ENCODE measurements at places on chromosomes 6 and 20. TPM values are rescaled to one million over a fixed set of nuclear protein-coding genes. Genes with fewer than 3 reads are reported as not detected.

- no peak overlapping the region for H3K4me3 ChIP-seq
- H3K4me1 ChIP-seq = peaks cover 40% of the 10 kb centered on the region
- H3K27ac ChIP-seq = no peak overlapping the region
- H3K27me3 ChIP-seq = no peaks in the 10 kb centered on the region
- no peak for DNase-seq
Measured at GRCh38 chr6:11204005-11204399, 28.5 kb downstream of the NEDD9 start.

GRCh38 chr6:124961777-124962638, at the start of gene RNF217:
TSS of gene RNF217 (plus strand) at chr6:124962437. CDS start at chr6:124962545, 108 bp downstream.
- H3K27me3 ChIP-seq = peaks cover 23% of the 10 kb centered on the region
- peak within 1 kb of the TSS; percentile 93 for H3K27ac ChIP-seq
- peak; percentile 71 for DNase-seq
- H3K4me1 ChIP-seq = peaks cover 49% of the 10 kb centered on the region
- peaks cover 12% of the 10 kb centered on the region for H3K36me3 ChIP-seq

DNA sequence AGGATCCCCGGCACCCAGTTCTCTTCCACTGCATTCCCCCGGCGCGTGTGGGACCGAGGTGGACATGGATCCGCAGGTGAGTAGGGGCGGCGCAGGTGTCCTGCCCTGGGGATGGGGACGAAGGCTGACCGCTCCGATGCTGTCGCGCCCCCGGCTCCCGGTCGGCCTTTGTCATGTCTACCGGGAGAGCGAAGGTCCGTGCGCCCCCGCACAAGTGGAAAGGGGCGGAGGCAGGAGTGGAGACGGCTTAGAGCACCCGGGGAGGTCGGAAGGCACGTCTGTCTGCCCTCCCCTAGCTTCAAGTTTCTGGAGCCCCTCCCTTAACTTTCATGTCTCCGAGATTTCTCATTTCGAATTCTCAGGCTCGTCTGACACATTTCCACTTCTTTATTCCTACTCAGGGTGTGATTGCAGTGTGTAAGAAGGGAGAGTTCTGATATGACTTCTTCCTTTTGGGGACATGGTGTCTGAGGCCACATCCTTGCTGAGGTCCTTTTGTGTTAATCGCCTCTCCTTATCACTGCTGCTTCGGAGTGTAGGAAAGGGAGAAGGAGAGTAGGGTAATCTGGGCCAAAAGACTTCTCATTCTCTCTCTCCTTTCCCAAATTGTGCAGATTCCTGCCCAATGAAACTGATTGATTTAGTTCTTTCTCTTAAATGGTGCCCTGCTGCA, 435 bp downstream of the KIFC1 start:
- H3K27me3 ChIP-seq = peaks cover 8% of the 10 kb centered on the region
- H3K36me3 ChIP-seq = no peaks in the 10 kb centered on the region
- no peak for DNase-seq
- H3K27ac ChIP-seq = peak overlapping the region; percentile 65
- peak overlapping the region; percentile 95 for H3K4me3 ChIP-seq
- peaks cover 18% of the 10 kb centered on the region for H3K4me1 ChIP-seq

DNA sequence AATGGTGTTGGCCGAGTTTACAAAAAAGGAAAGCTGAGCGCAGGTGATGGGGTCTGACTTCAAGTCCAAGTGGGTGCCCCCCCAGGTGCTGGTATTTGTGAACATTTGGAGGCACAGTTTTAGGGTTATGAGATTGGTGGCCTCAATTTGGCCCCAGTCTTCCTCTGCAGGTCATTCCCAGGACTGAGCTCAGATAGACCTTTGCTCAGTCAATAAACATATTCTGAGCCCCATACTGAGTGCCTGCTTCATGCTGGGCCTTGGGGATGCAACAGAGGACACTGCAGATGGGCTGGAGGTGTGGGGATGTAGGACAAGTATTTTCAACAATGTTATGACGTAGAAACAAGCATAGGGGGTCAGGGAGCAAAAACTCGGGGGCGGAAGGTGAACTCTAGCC, 33.5 kb downstream of the TGM3 start:
- no peaks in the 10 kb centered on the region for H3K36me3 ChIP-seq
- DNase-seq = no peak
- H3K4me1 ChIP-seq = no peaks in the 10 kb centered on the region
- no peak overlapping the region for H3K4me3 ChIP-seq
- H3K27me3 ChIP-seq = no peaks in the 10 kb centered on the region

Gene CST7
- not detected for total RNA-seq

Gene BPIFB2
- total RNA-seq = not detected

DNA sequence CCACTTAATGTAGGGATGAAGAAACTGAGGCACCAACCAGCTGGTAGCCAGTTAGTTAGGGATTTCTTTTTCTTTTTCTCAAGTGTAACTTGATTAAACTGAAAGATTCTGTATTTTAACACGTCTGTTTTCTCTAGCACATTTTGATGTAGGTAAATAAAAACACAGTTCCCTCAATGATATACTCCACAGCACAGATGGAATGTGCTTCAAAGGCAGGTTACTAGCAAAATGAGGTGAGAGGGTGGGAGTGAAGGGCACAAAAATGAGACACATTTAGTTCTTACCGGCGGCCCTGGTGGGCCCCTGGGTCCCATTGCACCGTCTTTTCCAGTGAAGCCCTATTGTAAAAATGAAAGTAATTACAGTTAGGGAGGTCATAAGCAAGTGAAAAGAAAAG, 108.9 kb downstream of the COL12A1 start:
- H3K27ac ChIP-seq = no peak overlapping the region
- peaks cover 2% of the 10 kb centered on the region for H3K4me1 ChIP-seq
- no peak overlapping the region for H3K4me3 ChIP-seq
- DNase-seq = no peak

DNA sequence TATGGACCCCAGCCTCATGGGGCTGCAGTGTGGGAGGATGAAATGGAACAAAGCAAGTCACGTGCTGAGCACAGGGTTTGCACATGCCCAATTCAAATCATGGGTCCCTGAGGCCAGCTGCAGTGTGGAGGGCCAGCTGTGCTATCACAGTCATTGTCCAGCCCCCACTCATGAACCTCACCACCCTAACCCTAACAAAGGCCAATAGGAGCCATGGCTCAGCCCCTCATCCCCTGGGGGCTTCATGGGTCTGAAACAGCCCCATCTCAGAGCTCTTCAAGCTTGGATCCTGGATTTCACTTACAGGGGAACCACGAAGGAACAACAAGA, 125.6 kb upstream of the MAFB start:
- H3K4me1 ChIP-seq = no peaks in the 10 kb centered on the region
- H3K36me3 ChIP-seq = no peaks in the 10 kb centered on the region
- no peak for DNase-seq
- H3K4me3 ChIP-seq = no peak overlapping the region

DNA sequence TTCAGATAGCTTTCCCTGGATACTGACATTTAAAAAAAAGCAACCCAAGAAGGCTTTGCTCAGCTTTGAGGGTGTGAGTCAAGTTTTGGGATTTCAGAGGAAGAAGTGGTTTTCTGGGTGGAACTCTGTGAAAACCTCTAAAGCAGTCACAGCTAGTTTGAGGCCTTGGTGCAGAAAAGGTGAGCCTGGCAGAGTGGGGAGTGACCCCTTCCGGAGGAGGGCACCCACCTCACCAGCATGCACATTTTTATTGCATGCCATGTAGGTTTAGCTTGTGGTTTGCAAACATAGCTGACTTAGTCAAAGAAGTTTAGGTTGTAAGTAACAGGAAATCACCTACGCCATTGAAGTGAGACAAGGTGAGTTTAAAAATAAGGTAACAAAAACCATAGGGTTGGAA, 146.8 kb upstream of the PMEPA1 start:
- no peak for DNase-seq
- no peaks in the 10 kb centered on the region for H3K36me3 ChIP-seq
- no peak overlapping the region for H3K4me3 ChIP-seq
- no peaks in the 10 kb centered on the region for H3K4me1 ChIP-seq

Gene GMDS
- total RNA-seq = 36.0 TPM

Gene PTGIS
- 12.2 TPM for total RNA-seq

- H3K4me1 ChIP-seq = no peaks in the 10 kb centered on the region
- H3K27me3 ChIP-seq = no peaks in the 10 kb centered on the region
- peaks cover 8% of the 10 kb centered on the region for H3K36me3 ChIP-seq
- no peak overlapping the region for H3K27ac ChIP-seq
Measured at GRCh38 chr6:126040826-126041225, 54.5 kb downstream of the TRMT11 start.

Gene MCHR2
- not detected for total RNA-seq

- no peak overlapping the region for H3K27ac ChIP-seq
- no peaks in the 10 kb centered on the region for H3K36me3 ChIP-seq
- no peak for DNase-seq
- H3K27me3 ChIP-seq = no peaks in the 10 kb centered on the region
Measured at GRCh38 chr6:81763968-81764367, 11.5 kb upstream of the TENT5A start.

DNA sequence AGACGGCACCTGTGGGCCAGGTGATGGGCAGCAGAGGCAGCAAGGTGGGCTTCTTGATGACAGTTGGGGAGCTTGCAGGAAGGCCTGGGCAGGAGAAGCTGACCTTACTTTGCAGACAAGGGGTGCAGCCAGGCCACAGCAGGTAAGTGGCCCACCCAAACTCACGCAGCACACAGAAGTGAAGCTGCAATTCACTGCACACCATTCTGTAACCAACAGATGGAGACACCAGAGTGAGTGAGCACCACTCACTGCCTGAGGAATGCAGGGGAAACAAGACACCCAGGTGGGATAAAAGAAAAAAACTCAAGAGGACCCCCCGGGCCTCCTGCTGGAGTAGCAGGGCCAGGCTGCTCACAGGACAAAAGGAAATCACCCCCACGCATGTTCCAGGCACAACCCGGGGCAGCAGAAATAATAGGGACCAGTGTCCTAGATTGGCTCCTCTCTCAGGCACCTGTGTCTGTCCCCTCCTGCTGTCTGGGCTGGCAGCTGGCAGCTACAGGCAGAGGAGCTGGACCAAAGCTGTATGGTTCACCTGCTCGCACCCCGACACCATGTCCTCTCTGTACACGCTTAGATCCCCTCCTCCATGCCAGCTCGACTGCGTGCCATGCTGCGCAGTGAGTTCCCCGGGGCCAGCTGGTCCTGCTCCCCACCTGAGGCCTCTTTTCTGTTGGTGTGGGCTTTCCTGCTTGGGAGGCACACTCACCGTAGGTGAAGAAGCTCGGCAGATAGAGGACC, 4.9 kb downstream of the MTCH1 start:
- no peak overlapping the region for H3K4me3 ChIP-seq
- H3K4me1 ChIP-seq = peaks cover 14% of the 10 kb centered on the region
- peaks cover 40% of the 10 kb centered on the region for H3K36me3 ChIP-seq
- no peak for DNase-seq
- H3K27me3 ChIP-seq = peaks cover 5% of the 10 kb centered on the region

- H3K27ac ChIP-seq = no peak overlapping the region
- no peak for DNase-seq
- no peaks in the 10 kb centered on the region for H3K36me3 ChIP-seq
- no peaks in the 10 kb centered on the region for H3K27me3 ChIP-seq
- H3K4me1 ChIP-seq = no peaks in the 10 kb centered on the region
Measured at GRCh38 chr20:8693709-8694108, 375.2 kb upstream of the PLCB4 start.

Gene SIRT5
- 16.0 TPM for total RNA-seq

Gene WFDC2
- total RNA-seq = 4.6 TPM

Gene GRM1
- 0.23 TPM for total RNA-seq
